ENCODE measurements at places on chromosomes 6 and 20.

- DNase-seq, result no peak
These were observed at the start of gene OCSTAMP for GRCh38 chr20:46550461-46550860. OCSTAMP (minus strand) TSS chr20:46550654; CDS start chr20:46550560, 94 bp downstream.

DNA sequence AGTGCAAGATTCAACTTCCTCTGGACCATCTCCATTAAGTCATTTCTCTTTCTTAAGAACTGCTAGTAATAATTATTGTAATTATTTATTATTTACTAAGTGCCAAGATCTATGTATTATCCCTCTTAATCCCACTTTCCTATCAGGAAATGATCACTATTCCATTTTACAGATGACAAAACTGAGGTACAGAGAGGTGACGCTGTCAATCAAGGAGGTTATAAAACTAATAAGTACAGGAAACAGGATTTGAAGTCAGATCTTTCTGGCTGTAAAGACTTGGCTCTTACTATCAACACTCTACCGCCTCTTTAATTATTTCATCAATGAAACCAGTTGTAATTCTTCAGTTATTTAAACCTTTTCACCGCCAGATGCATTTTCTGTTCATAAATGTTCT lies 37.4 kb downstream of the BLOC1S5 start:
- no peak for DNase-seq

DNA sequence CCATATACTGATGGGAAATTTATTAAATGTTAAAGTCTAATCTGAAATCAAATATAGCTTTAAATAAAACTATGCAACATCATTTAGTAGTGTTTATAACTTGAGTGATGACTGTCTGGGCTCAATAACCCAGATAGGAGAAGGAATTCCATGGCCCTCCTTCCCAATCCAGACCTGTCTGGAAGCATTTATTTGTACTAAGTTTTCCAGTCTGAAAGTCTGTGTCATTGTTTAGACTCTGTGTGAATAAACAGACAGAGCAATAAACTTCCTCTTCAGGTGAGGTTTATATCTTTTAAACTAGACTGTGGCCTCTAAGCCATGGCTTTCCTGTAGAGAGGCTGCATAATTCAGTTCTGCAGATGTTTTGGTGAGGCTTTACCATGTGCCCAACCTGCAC lies 176.4 kb downstream of the SOX4 start:
- DNase-seq, result no peak

- DNase-seq, result no peak
These were observed 38.9 kb upstream of the TMEM14A start for GRCh38 chr6:52632011-52632410.

DNA sequence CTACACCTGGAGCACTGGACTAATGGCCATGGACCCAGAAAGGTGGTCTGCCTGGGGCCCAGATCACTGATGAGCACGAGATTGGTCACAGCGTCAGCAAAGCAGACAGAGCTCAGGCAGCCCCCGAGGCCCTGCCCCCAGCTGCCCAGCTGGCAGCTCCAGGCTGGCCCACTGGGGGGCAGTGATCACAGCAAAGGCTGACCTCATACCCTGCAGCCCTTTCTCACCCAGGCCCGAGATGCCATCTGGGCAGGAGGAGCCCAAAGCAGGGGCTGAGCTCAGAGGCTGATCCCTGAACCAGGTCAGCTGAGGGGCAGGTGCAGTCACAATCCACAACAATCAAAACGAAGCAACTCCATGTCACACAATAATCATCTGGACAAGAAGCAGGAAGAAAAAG lies 4.1 kb downstream of the MAP1LC3A start:
- no peak for DNase-seq

DNA sequence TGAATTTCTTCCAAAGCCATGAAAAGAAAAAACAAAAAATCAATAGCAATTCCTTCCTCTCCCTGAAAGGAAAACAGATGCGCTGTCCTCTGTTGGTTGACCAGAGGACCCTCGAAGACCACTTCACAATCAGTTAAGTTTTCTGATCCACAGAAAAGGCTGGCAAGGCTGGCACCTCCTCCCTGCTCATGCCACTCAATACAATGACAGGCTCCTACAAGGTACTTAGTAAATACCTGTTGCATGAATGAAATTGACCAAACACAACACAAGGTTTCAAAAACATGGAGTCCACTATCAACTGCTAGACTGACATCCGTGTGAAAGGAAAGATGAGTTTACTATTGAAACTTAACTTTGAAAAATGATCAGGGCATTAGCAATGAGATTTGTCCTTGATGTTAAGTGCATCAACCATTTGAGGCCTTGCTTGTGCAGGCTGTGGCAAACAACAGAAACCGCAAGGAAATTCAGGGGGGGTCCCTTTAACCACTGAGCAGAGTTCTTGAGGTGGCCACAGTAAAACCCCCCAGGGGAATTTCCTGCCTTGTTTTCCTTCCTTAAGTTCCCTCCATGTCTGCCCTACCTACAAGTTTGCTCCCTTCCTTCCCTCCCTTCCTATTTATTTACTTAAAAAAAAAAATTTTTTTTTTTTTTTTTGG lies 27.9 kb upstream of the RTF2 start:
- DNase-seq, result no peak

DNA sequence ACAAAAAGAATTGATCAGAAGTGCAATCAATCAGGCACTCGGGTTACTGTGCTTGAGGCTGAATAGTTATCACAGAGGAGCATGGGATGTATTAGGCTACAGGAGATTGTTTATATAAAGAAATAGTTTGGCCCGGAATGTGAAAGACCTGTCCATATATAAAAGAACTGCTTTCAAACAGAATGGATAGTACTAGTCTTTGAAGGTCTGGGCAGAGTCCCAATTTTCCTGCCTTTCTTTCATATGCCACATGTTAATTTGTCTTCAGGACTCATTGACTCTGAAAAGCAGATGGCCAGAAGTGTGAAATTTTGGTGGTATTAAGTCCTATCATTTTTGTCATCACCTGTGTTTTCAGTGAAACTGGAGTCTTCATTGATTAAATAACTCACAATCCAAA lies 314.5 kb downstream of the EYA4 start:
- DNase-seq, result no peak

- peak; percentile 85 for DNase-seq
These were observed 73.9 kb downstream of the OR2B2 start for GRCh38 chr6:27838058-27838944.

DNA sequence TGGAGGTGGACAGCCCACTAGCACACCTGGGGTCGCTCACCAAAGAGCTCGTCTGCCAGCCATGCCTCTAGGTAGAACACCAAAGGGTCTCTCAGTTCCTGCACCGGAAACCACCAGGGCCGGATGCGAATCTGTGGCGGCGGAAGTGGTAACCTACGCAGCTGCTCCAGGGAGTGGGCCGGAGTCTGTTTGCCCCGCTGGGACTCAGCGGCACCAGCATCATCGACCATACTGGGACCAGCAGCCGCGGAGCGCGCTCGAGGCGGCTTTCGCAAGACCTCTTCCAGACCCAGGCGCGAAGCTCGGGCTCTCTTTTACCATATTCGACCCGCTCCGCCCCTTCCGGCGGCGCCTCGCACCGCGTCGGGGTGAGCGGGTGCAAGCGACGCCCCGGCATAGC lies at the start of gene OOEP:
TSS of gene OOEP (minus strand) at position 335 of the 400 bp plus-strand sequence. CDS start at position 230, 105 bp downstream.
- DNase-seq, result no peak

DNA sequence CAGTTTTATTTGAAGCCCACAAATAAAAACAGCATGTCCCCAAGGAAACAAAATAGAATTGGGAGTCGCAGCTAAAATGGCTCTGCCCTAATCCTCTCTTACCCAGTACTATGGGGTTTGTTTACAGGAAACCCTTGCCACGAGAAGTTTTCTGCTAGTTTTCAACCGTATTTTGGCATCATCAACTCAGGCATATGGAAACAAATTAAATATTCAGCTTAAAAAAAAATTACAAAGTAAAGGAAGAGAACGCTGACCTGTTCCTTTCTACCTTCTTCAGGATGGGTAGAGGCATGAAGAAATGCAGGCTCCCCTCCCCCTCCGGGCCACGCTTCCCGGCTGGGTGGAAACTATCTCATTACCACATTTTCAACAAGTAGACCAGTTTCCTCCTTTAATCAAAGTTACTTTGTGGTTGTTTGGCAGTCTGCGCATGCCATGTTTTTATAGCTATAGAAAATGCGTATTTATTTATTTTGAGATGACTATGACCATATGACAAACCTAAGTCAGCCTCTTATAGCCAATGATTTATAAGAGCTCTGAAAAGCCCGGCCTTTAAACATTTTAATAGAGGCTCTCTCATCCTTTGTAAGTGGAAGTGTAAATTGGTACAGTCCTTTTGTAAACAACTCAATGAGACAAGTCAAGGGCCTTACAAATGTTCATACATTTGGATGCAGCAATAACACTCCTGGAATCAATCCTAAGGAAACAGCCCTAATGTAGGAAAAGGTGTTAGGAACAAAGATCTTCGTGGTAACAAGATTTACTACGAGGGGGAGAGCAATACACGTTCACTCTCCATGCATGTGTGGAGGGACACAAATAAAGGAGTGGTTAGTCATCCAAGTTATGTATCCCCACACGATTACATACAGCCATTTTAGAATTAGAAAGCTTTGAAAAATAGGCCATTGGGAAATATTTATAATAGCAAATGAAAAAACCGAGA lies 16.1 kb upstream of the ZNF217 start:
- DNase-seq, result peak; percentile 68

DNA sequence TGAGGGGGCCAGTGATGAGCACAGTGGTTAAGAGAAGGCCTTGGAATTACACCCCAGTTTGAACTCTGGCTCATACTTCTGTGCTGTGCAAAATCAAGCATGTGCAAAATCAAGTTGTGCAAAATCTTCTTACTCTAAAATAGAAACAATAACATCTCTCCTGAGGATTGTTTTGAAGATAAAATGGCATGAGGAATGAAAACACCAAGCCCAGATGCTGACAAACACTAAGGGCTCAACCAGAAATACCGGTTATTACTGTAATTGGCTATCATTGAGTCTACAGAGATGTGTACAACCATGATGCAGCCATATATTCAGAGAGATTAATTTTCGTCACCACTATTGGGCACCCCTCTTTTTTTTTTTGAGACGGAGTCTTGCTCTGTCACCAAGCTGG lies 5.9 kb upstream of the BCAS1 start:
- no peak for DNase-seq

GRCh38 chr6:113406048-113406695 lies 451.0 kb upstream of the MARCKS start:
- no peak for DNase-seq

GRCh38 chr20:62284448-62284847 lies 18.3 kb upstream of the ADRM1 start:
- no peak for DNase-seq

DNA sequence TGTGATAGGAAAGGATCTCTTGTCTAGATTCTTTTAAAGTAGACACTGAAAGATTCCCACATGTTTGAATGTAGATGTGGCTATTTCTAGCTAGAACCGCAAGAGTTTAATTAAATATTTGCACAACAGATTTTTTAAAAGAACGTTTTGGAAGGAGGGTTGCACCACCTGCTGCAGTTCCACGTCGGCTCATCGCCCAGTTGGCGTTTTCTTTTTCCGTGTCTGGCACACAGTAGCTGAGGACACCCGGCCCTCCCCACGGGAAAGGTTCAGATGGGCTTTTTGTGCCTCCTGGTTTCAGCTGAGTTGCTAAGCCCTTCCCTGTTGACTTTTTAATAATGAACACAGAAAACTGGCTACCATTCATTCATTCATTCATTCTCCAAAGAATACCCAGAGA lies 41.8 kb upstream of the DOK5 start:
- no peak for DNase-seq

GRCh38 chr6:25486550-25486949 lies 165.5 kb upstream of the SCGN start:
- no peak for DNase-seq

DNA sequence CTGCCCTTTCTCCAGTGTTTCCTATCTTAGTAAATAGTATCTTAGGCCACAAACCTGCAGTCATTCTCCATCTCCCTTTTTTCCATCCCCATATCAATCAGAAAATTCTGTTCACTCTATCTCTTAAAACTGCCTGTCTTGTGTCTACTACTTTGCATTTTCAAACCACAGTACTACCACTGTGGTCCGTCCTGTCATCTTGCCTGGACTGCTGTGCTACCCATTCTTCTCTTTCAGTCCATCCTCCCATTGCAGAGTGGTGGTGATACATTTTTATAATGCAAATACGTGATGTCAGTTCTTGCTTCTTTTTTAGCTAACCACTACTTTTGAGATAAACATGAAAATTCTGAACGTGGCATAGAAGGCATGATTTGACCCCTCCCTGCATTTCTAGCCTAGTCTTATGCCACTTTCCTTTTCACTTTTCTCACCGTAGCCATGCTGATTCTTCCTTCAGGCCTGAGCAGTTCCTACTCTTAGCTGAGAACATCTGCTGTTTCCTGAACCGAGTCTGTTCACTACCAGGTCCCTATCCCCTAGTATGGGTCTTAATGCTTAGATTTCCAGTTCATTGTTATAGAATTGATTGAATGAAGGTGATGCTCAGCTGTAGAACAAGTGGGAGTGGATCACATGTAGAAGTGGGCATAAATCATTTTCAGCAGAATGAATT lies 13.8 kb downstream of the TBPL1 start:
- DNase-seq, result no peak

GRCh38 chr6:119626884-119627619 lies 277.5 kb upstream of the MAN1A1 start:
- no peak for DNase-seq

GRCh38 chr6:25174678-25175077 lies 104.5 kb upstream of the CARMIL1 start:
- DNase-seq, result no peak

GRCh38 chr6:14851281-14851680 lies 394.6 kb upstream of the JARID2 start:
- no peak for DNase-seq

DNA sequence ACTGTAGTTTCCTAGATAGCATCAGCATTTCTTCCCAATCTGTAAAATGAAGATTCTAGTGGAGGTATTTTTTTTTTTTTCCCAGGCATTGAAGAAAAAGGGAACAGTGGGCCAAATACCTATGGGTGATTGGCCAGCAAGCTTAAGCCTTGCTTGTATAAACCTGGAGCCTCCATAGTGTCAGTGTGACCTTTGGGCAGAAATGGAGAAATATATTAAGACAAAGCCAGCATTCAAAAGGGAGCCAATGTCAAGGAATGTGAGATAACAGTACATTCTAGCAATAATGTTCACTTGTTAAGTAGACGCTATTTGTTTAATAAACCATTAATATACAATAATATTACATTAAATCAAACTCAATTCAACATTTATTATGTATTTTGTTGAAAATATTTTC lies 275.4 kb downstream of the FOXA2 start:
- no peak for DNase-seq

- no peak for DNase-seq
These were observed 711.9 kb upstream of the EYS start for GRCh38 chr6:66418906-66419305.

DNA sequence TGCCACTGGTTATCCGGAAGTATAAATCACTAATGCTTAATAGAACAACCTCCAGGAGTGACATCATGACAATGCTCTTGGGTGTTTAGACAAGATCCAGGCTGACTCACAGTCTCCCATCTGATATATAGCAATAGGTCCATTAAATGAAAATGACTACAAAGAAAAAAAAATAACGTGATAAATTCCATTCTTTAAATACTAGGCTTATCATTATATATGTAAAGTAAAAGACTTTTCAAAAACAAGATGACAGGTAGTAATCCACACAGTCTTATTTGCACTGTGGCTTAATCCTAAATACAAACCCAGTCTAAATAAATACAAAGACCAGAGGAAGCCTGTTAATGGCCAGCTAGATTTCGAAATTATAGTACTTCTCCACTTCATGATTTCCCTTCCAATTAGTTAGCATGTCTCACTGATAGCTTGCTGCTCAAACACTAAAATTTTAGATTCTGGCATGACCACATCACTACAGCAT lies 149.1 kb upstream of the BEND3 start:
- no peak for DNase-seq

- no peak for DNase-seq
These were observed 18.6 kb upstream of the POLR1H start for GRCh38 chr6:30042476-30042875.

GRCh38 chr20:478010-478948 lies 15.9 kb upstream of the TBC1D20 start:
- DNase-seq, result no peak
